ENCODE measurements at places on chromosomes 7 and 10.

DNA sequence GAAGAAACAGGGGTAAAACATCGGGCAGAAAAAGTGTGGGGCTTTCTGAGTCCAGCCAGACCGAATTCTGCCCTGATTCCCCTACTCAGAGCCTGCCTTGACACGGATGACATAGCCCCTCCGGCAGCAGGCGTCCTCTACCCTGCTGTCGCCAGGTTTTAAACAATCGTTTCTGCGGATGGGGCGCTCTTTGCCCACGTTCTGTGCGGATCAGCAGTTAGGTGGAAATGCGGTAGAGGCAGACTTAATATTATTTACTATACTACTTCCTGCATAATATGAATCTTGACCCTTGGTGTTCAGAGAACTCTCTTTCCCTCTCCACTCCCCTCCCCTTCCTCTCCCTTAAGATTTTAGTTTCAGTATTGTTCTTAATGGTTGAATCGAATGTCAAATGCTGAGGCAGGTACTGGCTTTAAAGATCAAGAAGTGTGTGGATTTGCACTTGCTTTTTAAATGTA is 2.4 kb downstream of the GATA3 start:
- DNase-seq, result no peak

DNA sequence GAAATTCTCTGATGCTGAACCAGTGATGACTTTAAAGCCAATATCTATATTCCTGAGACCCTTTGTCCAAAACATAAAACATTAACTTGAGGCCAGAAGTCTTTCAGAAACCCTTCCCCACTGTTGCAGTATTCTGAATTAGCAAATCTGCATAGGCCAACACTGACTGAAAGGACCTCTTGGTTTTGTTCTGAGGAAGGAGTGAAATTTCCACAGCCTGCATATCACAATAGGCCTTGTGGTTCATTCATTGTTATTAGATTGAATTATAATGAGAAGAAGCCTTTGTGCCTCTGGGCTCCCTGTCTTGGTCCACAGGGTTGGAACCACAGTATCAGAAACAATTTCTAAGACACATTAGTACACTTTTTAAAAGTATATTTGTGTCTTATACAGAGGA is 90.3 kb downstream of the CCNY start:
- DNase-seq, result no peak

DNA sequence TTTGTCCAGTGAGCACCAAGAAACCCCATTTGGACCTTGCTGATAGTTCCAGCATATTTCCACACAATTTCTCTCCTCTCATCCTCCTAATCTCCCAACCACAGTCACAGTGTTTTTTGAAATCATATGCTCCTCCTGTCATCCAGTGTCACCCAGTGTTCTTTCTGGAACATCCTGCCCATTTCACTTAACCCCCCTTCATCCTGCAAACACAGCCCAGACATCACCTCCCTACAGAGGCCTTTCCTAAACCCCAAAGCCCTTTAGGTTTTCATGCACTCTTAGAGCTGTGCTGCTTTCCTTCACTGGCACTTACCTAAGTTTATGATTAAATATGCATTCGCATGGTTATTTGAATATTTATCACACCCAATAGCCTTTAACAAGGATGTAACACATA is 1158.0 kb upstream of the C7orf33 start:
- DNase-seq, result no peak

DNA sequence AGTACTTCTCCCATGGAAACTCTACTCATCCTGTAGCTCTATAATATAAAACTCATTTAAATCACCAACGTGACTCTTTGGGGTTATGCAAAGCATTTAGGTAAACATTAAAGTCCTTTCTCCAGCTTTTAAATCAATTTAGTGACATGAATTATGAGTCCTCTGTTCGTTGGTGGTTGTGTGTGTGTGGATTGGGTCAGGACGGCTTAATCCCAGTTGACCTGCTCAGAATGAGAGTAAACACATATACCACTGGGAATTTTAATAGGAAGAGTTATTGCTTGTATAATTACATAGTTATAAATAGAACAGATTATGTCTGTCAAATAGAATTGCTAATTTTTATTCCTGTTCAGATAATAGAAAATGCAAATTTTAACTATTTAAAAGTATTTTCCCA is 30.7 kb upstream of the ADCY1 start:
- no peak for DNase-seq

DNA sequence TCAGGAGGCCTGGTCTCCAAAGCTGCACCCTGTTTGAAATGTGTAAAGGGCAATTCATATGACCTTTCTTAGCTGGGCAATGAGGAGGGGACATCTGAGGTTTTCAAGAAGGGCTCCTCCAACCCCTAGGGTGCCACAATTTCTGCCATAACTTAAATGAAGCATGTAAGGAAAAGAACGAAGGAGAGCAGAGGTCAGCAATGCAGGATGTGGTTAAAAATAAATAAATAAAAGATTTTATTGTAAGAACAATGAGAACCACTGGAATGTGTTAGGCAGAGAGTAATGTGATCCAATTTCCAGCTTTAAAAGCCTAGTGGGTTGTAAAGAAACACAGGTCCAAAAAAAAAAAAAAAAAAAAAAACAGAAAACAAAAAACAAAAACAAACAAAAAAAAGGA is 673.1 kb downstream of the TNS3 start:
- no peak for DNase-seq

GRCh38 chr10:50044941-50045664 is 22.7 kb upstream of the WASHC2A start:
- DNase-seq, result no peak

- DNase-seq, result no peak
Observed at GRCh38 chr7:84684836-84685480, 490.4 kb upstream of the SEMA3A start.

DNA sequence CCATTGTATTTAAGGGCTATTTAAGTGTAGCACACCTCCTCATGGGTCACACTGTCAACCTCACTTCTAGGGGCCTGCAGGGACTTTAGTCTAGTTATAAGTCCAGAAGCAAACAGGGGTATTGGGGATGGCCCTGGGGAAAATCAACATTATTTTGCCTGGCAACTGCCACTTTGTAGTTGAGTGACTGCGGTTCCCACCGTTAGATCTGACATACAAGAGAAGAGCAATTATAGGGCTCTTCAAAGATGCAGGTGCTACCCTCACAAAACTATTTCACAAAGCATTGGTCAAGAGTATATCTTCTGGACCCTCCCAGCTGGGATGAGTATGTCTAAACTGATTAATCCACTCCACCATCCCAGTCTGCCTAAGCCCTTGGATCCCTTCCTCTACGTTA is 133.0 kb upstream of the PCBD1 start:
- DNase-seq, result no peak

DNA sequence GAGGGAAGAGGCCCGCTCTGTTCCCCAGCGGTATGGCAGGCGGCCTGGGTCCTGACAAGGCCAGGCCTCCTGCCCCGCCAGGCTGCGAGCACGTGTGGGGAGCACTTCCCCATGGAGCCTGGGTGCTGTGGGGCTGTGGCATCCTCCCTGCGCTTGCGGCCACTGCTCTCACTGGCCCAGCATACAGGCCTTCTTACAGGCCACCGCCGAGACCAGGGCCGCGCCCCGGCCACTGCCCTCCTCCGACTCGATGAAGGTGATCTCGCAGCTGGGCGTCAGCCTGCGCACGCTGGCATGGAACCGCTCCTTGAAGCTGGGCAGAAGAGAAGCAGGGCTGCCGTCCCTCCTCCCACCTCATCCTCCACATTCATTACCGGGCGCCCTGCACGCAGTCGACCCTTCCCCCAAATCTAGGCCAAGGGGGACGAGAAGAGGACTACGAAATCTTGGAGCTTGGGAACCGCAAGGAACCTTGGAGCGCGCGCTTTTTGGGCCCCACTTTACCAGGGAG is 3.9 kb upstream of the MYL7 start:
- DNase-seq, result no peak

GRCh38 chr10:131567279-131568162 is 256.0 kb upstream of the TCERG1L start:
- DNase-seq, result no peak

- DNase-seq, result no peak
Observed at GRCh38 chr7:121624958-121625357, 228.8 kb upstream of the FAM3C start.
